ENCODE measurements at places on chromosomes 13 and 19.

DNA sequence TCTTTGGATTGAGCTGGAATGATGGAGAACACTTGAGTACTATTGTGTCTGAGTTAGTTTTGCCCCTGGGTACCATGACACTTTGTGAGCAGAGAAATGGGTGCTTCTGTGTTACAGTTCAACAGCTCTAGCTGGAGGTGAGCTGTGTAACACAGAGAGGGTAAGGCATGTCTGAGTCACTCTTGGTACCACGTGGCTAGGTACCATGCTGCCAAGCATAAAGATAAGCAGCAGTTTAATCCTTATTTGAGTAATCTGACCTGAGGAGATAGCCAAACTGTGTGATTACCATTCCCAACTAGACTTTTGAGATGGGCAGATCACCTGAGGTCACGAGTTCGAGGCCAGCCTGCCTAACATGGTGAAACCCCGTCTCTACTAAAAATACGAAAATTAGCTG is 122.0 kb downstream of the OLFM4 start:
- DNase-seq, result no peak

DNA sequence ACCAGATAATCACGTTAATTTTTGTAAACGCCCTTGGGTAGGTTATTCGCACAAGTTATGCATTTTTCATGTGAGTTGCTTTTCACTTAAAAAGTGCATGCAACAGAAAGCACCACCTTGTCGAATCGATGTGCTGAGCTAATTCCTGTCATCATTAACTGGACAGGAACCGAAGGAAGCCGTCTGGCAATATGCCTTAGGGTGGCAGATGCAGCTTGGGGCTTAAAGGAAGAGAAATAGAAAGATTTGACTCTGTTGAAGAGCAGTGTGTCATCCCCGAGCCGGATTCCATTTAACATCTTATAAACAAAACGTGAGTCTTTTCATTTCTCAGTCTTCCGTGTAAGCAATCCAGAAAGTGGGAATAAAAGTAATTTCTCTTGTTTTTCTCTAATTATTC is 70.0 kb downstream of the ATP11A start:
- DNase-seq, result no peak

GRCh38 chr13:110560601-110561343 is 750 bp downstream of the RAB20 start:
- no peak for DNase-seq

GRCh38 chr13:107258599-107259187 is 690.8 kb upstream of the ARGLU1 start:
- no peak for DNase-seq

- no peak for DNase-seq
Measured at GRCh38 chr13:33510350-33510970, 224.9 kb upstream of the STARD13 start.

- DNase-seq, result no peak
Measured at GRCh38 chr13:31786011-31786410, 46.7 kb downstream of the RXFP2 start.

DNA sequence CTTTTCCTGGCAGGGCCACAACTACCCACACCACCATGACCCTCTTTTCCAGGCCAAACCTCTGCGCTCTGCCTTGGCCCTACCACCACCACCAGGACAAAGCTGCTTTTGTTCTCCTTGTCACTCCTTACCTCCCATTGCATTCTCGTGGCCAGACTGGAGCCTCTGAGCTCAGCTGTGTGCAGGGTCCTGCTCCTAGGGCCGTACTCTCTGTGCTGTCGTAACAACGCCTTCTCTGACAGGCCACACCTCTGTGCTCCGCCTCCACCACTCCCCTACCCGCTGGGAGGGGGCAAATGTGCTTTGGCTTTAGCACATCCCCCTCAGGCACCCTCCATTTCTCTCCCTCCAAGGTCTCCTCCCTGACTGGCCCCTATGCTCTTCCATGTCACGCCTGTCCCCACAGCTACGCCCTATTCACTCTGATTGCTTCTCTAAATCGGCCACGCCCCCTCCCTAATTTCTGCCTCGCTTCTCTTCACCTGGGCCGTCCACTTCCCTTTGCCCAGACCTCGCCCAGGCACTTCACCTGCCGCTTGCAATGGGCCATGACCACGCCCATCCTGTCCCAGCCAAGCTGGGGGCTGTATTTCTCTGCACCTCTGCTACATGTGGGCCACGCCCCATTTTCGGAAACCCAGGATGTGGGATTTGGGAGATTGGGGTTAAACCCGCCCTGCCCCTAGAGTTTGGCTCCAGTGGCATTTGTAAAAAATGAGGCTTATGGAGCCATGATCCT is 472.3 kb downstream of the KLF12 start:
- DNase-seq, result no peak

DNA sequence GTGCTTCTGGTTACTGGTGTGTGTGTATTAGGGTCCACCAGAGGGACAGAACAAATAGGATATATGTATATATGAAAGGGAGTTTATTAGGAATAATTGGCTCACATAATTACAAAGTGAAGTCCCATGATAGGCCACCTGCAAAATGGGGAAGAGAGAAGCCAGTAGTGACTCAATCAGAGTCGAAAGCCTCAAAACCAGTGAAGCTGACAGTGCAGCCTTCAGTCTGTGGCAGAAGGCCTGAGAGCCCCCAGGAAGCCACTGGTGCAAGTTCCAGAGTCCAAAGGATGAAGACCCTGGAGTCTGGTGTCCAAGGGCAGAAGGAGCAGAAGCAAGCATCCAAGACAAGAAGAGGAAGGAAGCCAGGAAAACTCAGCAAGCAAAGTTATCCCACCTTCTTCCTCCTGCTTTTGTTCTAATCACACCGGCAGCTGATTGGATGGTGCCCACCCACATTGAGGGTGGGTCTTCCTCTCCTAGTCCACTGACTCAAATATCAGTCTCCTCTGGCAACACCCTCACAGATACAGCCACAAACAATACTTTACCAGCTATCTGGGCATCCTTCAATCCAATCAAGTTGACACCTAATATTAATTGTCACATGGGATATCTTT is 21.7 kb upstream of the SCEL start:
- no peak for DNase-seq

DNA sequence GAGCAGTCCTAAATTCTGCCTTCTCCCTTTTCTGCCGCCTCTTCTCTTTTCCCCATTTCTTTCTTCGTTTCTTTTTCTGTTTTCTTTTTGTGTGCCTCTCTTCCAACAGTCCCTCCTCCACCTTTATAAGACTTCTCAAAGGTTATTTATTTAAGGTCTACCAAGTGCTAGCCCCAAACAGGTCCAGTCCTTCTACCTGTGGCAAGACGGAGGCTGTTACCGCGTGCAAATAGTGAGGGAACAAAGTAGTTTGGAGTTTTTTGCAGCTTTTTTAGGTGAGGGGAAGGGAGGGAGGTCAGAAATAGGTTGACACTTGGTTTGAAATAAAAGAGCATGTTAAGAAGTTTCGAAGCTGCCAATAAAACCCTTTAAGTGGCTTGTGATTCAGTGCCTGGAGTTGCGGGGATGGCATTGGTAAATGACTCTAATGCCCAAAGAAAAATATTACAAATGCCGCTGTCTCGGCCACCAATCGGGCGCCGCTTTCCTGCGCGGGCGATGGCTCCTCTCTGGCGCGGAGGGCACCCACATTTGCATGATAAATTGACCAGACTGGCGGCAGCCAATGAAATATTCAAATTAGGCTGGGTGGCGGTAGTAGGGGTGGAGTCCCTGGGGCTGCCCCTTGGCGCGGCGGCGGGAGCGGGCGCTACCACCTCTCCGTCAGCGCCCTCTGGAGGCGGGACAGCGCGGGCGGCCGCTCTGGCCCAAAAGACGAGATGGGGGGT is 7.5 kb upstream of the TSHZ3 start:
- no peak for DNase-seq

DNA sequence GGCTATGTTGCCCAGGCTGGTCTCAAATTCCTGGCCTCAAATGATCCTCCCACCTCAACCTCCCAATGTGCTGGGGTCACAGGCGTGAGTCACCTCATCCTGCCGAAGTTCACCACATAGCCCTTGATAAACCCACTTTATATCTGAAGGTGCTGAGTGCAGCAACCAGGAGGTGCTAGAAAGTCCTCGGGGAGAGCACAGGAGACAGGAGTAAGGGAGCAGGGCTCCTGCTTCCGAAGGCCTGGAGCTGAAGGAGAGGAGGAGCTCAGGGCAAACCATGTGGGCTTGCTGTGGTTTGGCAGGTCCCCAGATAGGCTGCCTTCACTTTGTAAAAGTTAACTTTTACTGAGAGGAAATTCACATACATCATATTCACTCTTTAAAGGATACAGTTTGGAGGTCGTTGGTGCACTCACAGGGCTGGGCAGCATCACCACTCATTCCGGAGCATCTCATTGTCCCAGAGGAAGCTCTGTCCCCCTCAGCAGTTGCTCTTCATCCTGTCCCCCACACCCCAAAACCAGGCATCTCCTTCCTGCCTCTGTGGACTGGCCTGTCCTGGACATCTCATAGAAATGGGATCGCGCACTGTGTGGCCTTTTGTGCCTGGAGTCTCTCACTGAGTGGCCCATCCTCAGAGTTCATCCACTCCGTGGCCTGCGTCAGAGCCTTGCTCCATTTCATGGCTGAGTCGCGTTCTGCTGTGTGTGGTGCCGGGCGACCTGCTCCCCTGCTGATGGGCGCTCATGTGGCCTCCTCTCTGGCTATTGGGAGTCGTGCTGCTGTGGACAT is 49.5 kb downstream of the KDM4B start:
- no peak for DNase-seq

- DNase-seq, result no peak
Measured at GRCh38 chr19:41670755-41671154, 17.3 kb downstream of the CEACAM7 start.

GRCh38 chr13:101035119-101035620 is 360.6 kb upstream of the TMTC4 start:
- DNase-seq, result no peak

GRCh38 chr13:40340368-40341095 is 325.9 kb downstream of the FOXO1 start:
- no peak for DNase-seq

- DNase-seq, result no peak
Measured at GRCh38 chr19:1889907-1890306, 4.6 kb upstream of the ABHD17A start.

DNA sequence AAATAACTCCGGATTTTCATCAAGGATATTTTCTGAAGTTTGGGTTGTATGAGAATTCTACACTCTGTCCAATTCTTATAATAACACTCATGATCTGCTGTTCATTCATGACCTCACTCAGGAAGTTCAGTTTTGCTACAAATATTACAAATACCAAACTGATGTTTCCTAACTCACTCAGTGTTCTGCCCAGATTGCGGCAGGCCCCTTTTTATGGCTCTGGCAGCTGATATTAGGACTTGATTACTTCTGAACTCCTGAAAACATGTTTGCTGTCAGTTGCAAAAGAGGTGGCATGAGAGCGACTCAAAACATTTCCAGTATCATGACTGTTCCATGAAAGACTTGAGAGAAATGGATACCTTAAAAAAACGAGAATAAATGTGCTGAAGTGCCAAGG is 188.0 kb downstream of the RGCC start:
- no peak for DNase-seq

- no peak for DNase-seq
Measured at GRCh38 chr19:54616057-54616456, 14.2 kb upstream of the LILRB1 start.

DNA sequence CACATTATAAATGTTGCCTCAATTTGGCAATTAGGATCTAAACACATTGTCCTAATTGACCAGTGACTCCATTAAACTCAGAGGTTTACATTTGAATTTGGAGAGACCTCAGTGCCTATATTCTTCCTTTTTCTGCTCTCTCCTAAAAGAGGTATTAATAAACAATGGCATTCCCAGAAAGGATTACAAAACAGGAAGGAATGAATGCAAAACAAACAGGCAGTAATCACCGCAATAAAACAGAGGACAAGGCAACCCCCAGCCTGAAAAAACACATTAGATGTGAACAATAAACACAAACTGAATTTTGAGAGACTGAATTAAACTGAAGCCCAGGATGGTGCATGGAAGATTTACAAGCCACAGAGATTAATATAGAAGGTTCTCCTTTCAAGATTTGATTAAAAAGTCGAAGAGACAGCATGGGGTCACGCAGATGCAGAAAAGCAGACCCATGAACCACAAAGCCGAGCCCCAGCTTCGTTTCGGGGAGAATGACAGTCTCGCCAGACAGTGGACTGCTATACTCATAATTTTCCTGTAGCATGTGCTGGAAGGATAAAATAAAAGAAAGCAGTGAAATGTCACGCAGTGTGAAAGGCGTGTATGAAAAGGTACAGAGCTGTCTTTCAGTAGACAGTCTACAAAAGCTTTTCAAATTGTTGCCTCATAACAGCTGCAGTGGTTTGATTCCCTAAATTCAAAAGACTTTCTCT is 503.0 kb downstream of the LIG4 start:
- DNase-seq, result no peak

GRCh38 chr13:28658539-28658795 is 463 bp upstream of the POMP start:
- no peak for DNase-seq

GRCh38 chr19:41309180-41310032 is 566 bp upstream of the CCDC97 start:
- no peak for DNase-seq

- DNase-seq, result no peak
Measured at GRCh38 chr13:60016229-60016628, 147.5 kb downstream of the DIAPH3 start.

DNA sequence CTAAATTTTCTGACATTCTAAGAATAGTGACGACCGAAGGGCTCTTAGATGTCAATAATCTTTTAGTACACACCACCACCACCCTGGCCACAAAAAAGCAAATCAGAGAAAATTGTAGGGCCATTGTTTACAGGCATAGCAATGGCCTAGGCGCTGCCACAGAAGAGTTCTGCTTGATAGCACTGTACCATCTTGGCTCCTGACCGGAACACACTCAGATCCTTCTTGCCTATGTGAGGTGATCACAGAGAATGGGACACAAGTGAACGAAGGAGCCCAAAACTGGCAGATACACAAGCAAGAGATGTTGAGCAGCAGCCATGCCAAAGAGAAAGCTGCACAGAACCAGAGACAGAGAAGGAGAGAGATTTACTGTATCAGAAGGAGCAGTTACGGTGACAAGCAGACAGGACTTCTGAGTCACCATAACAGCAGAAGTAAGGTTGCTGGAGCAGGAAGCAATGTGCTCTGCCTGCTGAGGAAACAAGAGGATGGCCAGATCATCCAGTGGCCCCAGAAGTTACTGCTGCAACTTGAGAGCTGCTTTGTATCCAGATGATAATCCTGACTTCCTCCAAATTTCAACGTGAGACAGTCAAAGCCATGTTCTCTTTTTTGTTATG is 105.2 kb downstream of the SLITRK6 start:
- DNase-seq, result no peak

DNA sequence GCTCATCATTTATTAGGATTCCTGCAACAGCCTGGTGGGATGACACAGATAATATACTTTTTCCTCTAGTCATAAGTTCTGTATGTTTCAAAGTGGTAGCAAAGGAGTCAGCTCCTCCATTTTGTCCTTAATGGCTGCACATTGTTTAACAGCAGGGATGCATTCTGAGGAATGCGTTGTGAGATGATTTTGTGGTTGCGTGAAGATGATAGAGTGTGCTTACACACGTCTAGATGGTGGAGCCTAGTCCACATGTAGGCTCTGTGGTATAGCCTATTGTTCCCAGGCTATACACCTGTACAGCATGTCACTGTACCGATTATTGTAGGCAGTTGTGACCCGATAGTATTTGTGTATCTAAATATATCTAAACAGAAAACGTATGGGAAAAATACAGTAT is 4.6 kb downstream of the SMARCA4 start:
- DNase-seq, result no peak

- DNase-seq, result peak; percentile 7
Measured at GRCh38 chr19:12703046-12703445, 6.6 kb upstream of the FBXW9 start.

- peak; percentile 26 for DNase-seq
Measured at GRCh38 chr13:96052656-96053002, 572 bp downstream of the UGGT2 start.

- DNase-seq, result no peak
Measured at GRCh38 chr13:20019043-20019442, 60.5 kb downstream of the ZMYM2 start.

- DNase-seq, result no peak
Measured at GRCh38 chr19:31226151-31226935, 122.9 kb downstream of the TSHZ3 start.
